CD4-positive, alpha-beta T cell treated with Interleukin-6 at 100 ng/mL for 8 hours (primary cell): ENCODE measurements at places on chromosomes 7 and 10.
A peak's percentile ranks its signal among the peaks of the same experiment; 100 is the strongest.

DNA sequence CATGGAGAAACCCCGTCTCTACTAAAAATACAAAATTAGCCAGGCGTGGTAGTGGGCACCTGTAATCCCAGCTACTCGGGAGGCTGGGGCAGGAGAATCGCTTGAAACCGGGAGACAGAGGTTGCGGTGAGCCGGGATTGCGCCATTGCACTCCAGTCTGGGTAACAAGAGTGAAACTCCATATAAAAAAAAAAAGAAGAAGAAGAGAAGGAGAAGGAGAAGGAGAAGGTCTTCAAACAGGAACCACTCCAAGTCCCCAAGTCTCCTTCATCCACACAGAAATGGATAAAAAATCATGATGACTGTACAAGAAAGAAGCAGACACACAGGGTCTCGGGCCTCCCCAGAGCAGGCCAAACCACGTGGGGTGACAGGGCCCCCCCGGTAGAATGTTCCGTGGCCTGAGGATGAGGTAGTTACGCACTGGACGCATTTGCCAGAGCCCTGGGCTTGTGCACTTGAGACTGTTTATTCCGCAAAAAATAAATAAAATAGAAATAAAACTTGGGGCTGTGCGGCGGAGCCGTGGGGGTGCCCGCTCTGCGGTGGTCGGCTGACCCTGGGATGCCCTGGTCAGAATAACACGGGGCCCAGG is 15.8 kb downstream of the VENTX start:
- no peak for DNase-seq

DNA sequence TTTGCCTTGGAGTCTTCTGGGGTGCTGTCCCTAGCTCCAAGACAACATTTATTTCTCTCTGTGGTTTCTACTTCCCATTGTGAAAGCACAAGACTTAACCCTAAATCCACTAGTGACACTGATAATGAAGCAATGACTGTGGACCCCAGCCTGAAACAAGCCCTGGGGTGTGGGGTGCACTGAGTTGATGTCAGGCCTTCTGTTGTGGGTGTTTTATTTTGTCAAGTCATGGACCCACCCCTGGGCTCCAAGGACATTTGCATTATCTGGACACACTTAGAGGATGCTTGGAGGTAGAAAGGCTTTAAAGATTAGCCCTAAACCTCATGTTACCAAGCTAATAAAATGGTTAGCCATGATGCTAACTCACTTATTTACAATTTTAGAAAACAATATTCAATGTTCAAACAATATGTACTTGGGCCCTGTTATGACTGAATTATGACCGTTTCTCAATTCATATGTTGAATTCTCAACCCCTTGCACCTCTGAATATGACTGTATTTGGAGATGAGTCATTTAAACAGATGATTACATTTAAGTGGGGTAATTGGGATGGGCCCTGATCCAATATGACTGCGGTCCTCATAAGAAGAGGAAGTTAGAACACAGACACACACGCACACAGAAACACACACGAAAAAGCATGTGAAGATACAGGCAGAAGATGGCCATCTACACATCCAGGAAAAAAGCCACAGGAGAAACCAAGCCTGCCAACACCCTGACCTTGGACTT is 137.2 kb upstream of the IGFBP3 start:
- no peak for DNase-seq

DNA sequence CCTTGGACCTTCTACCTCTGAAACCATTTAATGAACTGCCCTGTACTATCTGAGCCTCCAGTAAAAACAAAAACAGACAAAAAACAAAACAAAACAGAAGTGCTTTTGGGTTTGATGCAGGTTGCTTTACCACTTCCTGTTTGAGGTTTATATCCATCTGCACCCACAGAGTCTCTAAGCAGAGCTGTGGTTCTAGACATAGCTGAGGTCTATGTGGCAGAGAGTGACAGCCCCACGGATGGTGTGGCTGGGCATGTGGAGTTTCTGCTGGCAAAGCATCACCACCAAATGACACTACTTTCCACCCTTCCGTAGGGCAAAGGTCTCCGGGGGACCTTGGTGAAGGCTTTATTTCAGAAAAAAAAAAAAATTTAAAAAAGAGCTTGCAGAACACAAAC is 754.2 kb downstream of the GRID1 start:
- DNase-seq: peak; percentile 69

DNA sequence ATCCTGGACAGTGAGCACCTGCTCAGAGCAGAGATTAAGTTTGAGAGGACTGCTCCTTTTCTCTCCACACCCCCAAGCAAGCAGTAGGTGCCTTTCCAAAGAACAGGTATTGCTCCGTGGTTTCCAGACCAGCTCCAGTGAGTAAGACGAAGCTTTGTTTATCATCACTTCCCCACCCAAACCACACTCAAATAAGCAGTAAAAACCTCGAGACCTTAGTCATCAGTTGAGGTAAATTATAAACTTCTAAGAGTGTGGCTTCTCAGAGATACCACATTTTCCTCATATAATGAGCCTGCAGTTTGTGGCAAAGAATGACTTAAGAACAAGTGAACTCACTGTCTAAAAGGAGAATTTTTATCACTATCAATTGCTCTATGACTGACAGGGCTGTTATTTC is 50.0 kb upstream of the GRB10 start:
- no peak for DNase-seq

GRCh38 chr10:110897184-110897583 is 21.8 kb downstream of the BBIP1 start:
- no peak for DNase-seq
